T follicular helper cell (primary cell): ENCODE measurements at places on chromosomes 11 and 22.

- no peak for DNase-seq
Measured at GRCh38 chr11:96024666-96025065, 100.8 kb upstream of the MTMR2 start.

- no peak for DNase-seq
Measured at GRCh38 chr11:69908511-69909220, 89.5 kb upstream of the FGF3 start.

- DNase-seq, result no peak
Measured at GRCh38 chr11:36748836-36749235, 150.8 kb upstream of the RAG2 start.

- no peak for DNase-seq
Measured at GRCh38 chr22:35209203-35209602, 48.1 kb upstream of the HMGXB4 start.
